ENCODE measurements at places on chromosomes 3 and 15.

- DNase-seq = peak; percentile 15
Measured at GRCh38 chr15:85754989-85755388, 39.7 kb downstream of the KLHL25 start.

DNA sequence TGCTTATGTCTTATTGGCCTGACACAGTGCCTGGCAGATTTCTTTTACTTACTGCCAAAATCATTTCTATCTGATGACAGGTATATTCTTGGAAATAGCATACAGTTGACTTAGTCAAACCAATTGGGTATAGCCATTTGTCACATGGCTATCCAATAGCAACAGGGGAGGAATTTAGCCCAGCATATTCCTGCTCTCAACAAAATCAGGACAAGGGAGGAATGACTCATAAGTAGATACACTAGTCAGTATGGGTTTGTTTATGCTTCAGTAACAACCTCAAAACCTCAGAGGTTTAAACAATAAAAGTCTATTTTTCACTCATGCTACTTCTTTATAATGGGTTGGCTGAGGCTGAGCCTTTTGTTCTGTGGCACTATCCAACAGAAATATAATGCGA lies 38.0 kb upstream of the VILL start:
- no peak for DNase-seq

- no peak for DNase-seq
Measured at GRCh38 chr15:22939051-22939450, 41.1 kb downstream of the CYFIP1 start.

DNA sequence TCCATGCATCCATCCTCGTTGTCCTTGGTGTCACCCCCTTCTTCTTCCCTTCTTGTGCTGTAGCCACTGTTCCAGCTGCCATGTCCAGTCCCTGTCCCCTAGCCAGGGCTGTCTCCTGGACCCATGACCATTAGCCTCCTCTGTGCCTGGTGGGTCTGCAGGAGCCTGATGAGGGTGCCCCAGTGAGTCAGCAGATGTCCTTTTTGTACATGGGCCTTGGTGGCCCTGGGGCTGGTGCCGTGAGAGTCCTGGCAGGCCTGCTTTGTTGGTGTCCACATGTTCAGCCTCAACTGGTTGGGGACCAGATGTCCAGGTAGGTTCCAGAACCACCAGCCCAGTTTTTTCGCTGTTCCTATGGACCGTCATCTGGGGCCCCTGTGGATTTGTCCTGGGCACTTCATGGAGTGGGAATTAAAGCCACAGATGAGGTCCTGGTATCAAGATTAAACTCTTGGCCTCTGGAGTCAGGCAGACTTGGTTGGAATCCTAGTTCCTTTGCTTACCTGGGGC lies 66.1 kb downstream of the FBLN2 start:
- DNase-seq = no peak

DNA sequence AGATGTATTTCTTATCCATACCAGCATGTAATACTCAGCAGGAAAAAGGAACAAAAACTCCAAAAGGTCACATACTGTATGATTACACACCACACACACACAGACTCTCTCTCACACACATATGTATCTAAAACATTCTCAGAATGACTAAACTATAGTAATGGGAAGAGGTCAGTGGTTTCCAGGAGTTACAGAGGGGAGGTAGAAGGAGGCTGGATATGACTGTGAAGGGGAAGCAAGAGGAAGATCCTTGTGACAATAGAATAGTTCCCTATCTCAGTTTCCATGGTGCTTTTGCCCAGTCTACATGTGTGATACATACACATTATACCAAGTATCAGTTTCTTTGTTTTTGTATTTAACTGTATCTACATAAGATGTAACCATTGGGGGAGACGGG lies 190.1 kb downstream of the IL5RA start:
- DNase-seq = no peak

DNA sequence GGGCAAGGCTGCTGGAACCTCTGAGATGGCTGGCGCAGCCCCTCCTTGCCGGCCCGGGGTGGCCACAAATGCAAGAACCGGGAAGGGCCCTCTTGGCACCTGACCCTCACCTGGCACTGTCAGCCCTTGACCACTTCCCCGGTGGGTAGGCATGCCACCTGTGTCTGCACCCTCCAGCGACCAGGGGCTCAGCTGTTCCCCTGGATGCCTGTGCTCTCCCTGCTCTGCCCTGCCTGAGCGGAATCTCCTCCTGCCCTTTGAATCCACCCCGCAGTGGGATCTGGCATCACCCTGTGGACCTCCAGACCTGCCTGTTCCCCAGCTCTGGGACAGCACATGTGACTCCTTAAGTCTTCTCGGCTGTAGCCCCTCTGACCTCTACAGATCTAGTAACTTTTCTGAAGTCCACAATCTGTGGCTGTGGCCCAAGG lies 26.1 kb upstream of the FGD5 start:
- DNase-seq = no peak

DNA sequence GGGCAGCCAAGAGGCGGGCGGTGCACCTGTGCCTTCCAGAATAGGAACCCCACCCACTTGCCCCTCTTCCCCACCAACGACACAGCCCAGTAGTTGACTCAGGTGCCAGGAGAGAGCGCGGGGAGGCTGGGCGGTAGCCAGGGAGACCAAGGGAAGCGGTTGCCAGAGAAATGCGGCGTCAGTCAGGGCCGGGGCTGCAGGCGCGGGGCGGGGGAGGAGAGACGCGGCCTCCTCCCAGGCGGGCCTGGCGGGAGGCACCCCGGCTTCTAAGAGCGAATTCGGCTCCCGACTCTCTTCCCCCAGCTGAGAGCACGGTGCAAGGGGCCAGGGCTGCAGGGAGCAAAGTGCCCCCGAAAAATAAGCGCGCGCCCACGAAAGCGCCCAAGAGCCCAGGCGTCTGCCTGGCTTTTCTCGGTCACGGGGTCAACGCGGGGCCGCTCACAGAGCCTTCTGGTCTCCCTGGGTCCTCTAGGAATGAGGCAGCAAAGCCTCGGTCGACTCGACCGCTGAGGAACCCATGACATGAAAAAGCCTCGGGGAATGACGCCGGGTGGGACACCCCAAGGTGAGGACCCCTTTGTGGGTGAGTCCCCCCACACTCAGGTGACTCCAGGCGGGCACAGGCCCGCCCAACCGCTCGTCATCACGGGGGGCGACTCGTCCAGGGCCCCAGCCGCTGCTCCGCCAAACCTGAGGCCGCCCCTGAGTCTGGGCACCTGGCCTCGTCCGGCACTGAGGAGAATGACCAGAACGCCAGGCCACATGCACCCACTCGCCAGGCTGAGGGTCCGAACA lies 716 bp downstream of the CPEB1 start:
- no peak for DNase-seq

- no peak for DNase-seq
Measured at GRCh38 chr3:72702390-72702789, 145.9 kb downstream of the SHQ1 start.

DNA sequence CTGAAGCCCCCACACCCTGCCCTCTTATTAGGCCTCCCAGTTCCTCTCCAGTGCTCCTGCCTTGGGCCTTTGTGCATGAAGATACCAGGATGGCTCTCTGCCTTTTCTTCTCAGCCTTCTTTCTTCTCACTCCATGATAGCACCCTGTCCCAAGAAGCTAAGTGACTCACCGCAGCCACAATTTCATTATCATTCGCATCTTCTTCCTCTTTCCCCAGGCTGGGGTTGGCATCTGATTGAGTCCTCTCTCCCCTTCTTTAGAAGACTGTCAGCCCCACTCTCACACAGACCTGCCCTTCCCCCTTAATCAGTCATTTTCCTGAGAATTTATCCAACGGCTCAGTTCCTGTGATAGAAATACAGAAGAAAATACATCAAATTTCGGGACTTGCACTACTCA lies 102.0 kb downstream of the STAC start:
- DNase-seq = no peak

DNA sequence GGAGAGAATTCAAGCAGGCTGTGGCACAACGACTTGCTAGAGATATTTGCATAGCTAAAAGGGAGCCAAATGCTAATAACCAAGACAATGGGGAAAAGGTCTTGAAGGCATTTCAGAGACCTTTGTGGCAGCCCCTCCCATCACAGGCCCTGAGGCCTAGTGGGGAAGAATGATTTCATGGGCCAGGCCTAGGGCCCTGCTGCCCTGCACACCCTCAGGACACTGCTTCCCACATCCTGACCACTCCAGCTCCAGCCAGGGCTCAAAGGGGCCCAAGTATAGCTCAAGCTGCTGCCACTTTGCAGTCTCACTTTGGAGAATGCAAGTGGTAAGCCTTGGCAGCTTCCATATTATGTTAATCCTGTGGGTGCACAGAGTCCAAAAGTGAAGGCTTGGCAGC lies 21.5 kb upstream of the PTPN23 start:
- DNase-seq = no peak

DNA sequence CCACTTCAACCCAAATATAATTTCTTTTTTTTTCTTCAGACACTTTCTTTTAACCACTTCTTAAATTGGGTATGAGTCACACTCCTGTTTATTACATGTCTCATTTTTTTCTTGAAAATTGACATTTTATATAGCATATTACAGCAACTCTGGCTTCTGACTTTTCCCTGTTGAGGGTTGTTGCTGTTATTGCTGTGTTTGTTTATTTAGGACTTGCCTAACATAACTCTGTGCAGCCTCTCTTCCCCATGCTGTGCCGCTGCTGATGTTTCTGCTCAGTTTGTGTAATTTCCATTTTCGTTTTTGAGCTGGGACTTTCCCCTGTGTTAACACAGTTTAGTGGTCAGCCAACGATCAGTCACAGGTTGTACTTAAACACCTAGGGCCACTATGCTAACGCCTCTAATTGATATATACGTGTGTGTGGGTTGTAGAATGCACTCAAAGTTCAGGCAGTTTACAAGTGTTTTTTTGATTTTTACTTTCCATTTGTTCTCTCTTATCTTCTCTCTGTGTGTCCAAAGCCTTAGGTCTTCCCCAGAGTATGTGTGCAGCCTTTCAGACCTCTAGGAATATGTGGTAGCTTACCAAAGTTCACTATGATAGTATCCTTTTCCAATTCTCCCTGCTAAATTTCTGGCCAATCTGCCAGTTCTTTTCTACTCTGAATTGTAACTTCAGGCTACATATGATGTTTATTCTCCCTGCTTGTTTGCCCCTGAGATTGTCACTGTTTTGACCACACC lies 337.2 kb downstream of the ZBTB20 start:
- DNase-seq = no peak

DNA sequence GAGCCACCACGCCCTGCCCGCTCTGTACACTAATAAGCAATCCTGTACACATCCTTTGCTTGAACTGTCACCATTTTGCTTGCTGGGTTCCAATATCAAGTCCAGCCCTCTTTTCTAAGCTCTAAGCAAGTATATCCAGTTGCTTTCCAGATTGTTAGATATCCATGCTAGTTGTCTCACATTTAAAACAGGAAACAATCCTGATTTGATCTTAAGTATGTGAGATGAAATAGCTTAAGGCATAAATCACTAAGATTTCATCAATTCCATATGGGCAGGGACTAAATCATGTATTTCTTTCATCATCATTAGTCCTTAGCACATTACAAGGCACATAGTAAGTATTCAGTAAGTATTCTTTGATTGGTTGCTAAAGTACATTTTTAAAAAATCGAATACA lies 16.2 kb downstream of the ATP11B start:
- no peak for DNase-seq

DNA sequence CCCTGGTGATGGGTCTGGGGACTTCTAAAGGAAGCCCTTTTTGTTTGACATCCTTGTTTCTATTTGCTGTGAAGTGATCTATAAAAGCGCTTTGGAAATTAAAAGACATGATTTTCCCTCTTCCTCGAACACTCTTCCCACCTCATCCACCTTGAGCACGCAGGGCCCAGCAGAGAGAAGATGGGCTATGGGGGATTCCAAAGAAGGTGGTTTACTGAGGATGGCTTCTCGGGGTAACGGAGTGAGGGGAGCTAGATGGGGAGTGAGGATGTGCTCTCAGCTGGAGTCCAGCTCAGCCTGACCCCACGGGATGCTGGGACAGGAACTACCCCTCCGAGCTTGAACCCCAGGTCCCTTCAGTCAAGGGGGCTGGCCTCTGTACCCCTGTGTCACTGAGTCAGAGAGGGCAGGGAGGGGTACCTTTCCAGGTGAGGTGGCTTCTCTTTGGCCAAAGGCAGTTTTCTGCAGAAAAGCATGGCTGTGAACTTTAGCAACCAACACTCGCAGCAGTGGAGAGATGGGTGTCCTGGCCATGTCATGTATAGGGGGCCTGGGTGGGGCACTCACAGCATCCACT lies 180.7 kb upstream of the SMAD3 start:
- DNase-seq = no peak

DNA sequence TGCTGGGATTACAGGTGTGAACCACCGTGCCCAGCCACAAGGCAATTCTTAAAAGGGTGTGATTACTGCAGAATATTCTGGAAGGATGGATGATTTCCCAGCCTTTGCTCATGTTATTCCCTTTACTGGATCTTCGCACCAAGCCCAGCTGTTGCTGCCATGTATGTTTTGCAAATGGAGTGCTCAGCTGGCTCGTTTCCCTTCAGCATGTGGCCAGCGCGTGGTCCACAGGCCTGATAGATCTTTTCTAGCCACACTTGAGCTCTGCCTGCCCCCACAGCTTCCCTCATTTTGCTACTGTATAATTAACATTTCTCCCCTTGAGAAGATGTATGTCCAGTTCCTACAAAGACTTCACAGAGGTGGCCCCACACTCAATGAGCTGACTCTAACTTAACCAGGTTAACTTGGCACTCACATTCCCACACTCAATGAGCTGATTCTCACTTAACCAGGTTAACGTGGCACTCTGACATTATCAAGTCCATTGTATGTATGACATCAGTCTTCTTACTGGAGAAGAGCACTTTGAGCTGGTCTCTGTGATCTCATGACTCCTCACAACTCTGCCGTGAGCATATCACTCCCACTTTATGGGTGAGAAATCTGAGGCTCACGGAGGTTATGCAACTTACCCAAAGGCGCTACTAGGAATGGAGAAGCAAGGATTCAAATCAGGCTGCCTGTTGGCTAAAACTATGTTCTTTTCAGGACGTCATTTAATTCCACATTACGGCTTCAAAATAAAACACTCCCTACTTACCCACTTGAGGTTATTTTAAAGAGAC lies 49.2 kb downstream of the TM4SF4 start:
- no peak for DNase-seq

DNA sequence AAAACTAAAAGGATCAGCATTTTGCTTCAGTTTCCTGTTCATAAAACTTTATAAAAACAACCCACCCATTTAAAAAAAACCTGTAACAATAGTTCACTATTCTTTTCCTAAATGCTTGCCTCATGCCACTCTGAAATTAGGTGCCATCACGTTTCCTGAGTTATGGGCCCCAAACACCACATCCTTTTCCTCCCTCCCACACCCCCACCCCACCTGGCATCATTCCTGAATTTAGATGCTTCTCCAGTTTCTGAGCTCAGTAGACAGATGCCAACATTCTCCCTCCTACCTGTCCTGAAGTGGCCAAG lies 11.9 kb upstream of the ARHGEF3 start:
- peak; percentile 46 for DNase-seq

Measured in DMS 273 treated with DMSO at 0.1 percent for 48 hours (cell line).